ENCODE measurements at places on chromosomes 5 and 9.

GRCh38 chr5:144448457-144448856 is 277.8 kb downstream of the KCTD16 start:
- DNase-seq: no peak

DNA sequence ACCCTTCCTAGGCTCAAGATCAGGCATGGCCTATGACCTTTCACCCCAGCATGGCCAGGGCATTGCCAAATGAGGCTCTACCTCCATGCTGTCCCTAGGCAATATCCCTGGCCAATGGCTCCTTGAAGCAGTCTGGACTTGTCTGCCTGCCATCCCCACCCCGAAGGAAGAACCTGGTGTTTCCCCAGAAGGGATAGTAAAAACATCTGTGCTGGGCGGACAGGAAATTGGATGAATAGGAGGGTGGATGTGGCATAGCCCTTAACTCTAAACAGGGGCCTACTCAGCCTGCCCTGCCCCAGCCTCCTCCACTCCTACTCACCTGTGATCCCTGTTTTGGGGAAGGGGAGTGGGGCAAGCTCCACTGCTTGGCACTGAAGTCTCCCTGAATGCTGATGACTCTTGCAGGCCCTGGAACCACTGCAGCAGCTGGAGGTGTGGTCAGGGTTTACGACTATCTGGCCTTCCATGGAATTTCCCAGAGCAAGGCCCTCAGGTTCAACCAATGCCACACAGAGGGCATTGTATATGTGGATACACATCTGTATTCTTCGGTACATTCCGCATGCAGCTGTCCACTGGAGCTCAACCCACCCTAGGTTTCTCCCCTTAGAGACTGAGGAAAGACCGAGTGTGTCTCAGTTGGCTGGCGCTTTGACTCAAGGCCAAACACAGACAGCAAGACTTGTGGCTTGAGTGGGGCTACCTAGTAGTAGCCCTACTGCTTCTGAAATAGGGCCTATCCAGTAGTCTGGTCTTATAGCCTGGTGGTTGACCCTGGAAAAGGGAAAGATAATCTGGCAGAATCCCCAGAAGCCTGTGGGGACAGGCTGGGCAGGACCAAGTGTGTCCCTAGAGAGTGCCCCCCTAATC is 6.4 kb upstream of the P4HA2 start:
- no peak for DNase-seq

DNA sequence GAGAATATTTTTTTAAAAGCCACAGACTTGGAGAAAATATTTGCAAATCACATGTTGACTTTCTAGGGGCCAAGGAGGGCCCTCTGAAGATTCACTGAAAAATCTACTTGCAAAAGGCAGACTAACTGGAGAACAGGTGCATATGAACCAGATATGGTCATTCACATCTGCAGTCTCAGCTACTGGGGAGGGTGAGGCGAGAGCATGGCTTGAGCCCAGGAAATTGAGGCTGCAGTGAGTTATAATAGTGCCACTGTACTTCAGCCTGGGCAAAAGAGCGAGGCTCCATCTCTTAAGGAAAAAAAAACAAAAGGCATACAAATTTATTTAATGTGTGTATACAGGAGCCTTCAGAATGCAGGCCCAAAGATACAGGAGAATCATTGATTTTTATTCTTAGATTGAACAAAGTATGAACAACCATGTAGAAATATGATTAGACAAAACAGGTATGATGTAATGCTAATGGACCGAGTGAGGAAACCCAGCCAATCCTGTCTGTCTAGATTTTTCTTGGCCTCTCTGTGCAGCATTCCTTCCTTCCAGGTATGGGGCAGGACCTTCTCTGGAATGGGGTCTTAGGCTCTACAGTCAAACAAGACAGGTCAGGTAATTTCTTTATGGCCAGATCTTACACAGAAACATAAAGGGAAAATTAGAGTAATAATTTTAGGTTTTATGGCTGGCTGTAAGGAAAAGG is 15.3 kb upstream of the SLC27A6 start:
- DNase-seq: no peak

- no peak for DNase-seq
These were observed 121.9 kb upstream of the GHR start for GRCh38 chr5:42301349-42301748.

- peak; percentile 41 for DNase-seq
These were observed at the start of gene SPACA9 for GRCh38 chr9:132878695-132879456. Gene SPACA9 (plus strand): TSS chr9:132878898. CDS start chr9:132883948, 5,050 bp downstream.

Measured in globus pallidus (tissue), 1 donor.